ENCODE measurements at places on chromosomes 13 and 19. TPM values are rescaled to one million over a fixed set of nuclear protein-coding genes. Genes with fewer than 3 reads are reported as not detected.
A peak's percentile ranks its signal among the peaks of the same experiment; 100 is the strongest.

Gene PSG3
- total RNA-seq = 66.1 TPM

Gene RAVER1
- 21.8 TPM for total RNA-seq

GRCh38 chr13:42745655-42746054 lies 35.7 kb upstream of the FAM216B start:
- no peak for DNase-seq

- no peak for DNase-seq
Observed at GRCh38 chr19:42290523-42291434, 11.2 kb upstream of the PRR19 start.

Gene RAB3A
- total RNA-seq = 2.0 TPM

Gene CARM1
- total RNA-seq = 41.8 TPM

Gene ZNF850
- 3.8 TPM for total RNA-seq

DNA sequence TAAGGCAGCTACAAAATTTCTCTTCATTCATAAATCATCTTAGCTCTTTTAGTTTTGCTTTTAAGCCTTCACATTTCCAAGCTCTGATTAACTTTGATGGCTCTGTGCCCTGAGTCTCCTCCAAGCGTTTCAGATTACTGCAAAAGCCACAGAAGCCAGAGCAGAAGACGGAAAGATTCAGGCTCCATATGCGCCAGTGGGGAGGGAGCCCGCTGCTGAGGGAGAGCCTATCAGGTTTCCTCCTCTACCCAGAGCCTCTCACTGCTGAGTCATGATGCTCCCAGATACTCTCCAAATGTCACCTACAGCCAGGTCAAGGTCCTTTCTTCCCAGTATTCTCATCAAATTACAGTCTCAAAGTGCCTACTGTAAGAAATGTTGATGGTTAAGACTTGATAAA lies 193.6 kb downstream of the RAP2A start:
- DNase-seq = peak; percentile 12

Gene CPB2
- total RNA-seq = not detected

Gene NR2C2AP
- 19.1 TPM for total RNA-seq

Gene CBY2
- not detected for total RNA-seq
